Stimulated activated CD4-positive, alpha-beta T cell treated with anti-CD3 and anti-CD28 coated beads, Interleukin-1b, Interleukin-23, amount 100 ng/mL, for 4 hours (primary cell): ENCODE measurements at places on chromosomes 3 and 15.

- DNase-seq: no peak
These were observed 129.8 kb downstream of the SLC25A26 start for GRCh38 chr3:66350601-66351000.

DNA sequence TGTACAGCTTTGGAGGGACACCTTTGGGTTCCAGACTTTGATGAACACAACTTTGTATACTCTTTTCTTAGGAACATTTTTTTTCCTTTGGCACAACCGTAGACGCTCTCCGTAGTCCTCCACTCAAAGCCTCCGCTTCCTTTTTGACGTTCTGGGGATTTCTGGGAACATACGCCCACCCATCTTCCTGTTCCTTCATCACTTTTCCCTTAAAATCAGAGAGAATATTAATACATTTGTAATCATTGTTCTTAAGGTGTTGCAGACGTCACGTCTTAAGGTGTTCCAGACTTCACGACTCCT lies 405 bp upstream of the SPG21 start:
- no peak for DNase-seq

DNA sequence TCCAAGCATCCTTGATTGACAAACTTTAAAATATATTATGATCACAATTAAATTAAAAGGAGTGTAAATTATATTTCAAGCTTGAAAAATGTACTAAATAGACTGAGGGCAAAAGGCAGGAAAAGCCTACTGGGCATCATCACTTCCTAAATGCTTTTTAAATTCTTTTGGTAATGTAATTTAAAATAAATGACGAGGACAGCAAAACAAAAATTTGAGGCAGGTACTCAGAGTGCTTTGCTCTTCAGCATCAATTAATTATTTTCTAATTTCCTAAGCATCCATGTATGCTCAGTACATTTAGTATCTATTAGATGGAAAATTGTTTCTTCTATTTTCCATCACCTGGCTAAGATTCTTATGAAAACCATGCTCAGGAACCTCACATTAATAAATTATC lies 5.2 kb downstream of the CBLB start:
- no peak for DNase-seq

GRCh38 chr15:56532721-56533460 lies 68.0 kb upstream of the MNS1 start:
- no peak for DNase-seq

GRCh38 chr3:194686414-194686815 lies 732 bp downstream of the FAM43A start:
- no peak for DNase-seq

GRCh38 chr3:154280161-154280560 lies 44.1 kb downstream of the DHX36 start:
- no peak for DNase-seq

DNA sequence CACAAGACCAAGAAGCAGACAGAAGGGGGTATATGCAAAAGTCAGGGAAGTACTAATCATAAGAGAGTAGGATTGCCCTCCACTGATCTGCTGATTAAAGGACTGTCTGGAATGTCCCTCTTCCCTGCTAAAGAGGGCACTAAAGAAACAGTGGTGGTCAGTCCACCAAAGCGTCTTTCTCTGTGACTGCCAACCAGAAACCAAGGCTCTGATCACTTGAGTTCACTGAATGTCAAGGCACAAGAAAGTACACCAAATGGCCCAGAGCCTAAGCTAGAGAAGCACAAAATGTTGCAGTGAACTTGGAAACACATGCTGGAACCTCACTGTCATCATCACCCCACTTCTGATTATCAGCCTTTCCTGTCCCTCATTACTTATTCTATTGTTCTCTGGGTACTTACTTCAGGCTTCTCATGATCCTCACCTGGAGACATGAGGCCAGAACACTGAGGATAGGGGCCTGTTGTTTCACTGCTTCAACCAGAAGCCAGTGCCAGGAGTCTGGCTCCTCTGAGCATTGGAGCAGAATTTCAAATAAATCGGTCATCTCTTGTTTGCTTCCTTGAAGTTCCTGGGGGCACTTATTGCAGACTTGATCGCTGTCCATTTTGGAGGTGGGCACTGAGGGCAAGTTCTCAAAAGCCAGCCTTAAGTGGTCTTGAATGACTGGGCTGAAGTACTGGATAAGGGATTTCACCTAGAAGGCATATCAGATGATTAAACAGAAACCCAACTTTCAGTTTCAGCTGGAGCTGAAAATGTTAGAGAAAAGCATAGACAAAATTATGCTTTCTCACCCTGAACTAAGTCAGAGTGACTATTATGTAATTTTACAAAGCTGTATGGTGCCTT lies 58.9 kb downstream of the EIF3J start:
- DNase-seq: no peak

DNA sequence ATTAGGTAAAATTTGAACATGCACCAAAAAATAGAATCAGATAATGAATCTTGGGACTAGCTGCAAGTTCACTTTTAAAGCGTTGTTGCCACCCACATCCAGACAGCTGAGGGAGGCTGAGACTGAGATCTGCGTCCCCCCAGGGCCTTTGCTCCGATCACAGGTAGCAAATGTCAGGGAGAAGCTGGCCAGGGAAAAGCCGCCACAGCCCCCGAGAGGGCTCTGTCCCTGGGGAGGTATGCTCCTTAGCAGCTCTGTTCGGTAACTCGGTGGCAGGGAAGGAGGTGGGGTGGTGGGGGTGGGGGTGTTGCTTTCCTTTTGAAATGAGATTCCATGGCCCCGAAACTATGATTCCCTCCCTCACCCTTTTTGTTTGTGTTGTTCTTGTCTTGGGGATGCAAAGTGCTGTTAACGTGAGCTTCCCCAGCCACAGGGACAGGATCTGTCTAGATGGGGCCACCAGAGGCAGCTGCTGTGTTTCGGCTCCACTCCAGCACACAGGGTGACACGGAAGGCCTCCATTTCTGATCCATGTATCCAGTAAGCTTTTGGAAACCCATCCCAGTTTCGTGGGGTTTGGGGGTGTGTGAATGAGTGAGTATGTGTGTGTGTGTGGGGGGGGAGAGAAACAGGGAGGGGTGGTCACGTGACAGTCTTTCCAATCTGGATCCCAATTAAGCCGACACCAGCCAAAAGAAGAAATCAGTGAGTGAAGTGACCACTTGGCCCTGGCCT lies 1.1 kb upstream of the MINAR1 start:
- DNase-seq: no peak

- peak; percentile 42 for DNase-seq
These were observed 65.6 kb downstream of the SLC6A6 start for GRCh38 chr3:14467814-14468620.

DNA sequence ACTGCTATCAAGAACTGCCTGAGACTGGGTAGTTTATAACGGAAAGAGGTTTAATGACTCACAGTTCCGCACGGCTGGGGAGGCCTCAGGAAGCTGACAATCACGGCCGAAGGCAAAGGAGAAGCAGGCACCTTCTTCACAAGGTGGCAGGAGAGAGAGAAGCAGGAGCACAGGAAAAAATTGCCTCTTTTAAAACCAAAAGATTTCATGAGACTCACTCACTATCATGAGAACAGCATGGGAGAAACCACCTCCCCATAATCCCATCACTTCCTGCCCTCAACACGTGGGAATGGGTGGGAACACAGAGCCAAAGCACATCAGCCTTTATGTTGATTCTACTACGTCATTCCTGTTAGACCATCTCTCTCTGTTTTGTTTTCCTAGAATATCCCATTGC lies 650.9 kb upstream of the SEMA6D start:
- DNase-seq: no peak

DNA sequence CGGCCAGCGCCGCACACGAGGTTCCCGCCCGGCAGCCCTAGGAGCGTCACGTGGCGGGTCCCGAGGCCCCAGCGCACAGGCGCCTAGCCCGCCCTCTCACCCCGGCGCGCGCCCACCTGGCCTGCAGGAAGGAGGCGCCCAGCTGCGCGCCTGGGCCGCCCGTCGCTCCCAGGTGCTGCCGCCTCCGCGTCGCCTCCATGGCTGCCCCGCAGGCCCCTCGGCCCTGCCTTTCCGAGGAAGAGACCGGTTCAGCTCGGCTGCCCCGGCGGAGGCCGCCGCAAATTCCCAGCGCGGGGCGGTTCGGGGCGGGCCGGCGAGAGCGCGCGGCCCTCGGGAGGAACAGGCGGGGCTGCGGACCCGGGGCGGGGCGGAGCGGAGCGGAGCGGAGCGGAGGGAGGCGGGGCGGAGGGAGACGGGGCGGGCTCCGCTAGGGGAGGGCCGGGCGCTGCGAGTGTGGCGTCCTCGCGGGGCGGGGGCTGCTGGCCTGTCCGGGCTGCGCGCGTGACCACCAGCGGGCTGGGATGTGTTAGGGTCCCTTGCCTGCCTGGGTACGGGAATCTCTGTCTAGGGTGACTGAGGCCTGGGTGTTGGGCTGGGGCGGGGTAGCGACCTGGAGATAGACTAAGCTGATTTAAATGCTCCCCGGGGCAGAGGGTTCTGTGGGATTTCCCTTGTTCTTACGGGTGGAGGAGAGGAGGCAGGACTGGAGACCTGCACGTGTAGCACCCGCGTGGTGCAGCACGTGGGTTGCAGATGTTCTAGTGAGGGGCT lies at the start of gene CLN6:
CLN6 (minus strand) TSS at position 343 of the 771 bp plus-strand sequence; CDS start at position 199, 144 bp downstream.
- DNase-seq: peak; percentile 85

- DNase-seq: no peak
These were observed 63.5 kb downstream of the FNDC3B start for GRCh38 chr3:172102883-172103310.

DNA sequence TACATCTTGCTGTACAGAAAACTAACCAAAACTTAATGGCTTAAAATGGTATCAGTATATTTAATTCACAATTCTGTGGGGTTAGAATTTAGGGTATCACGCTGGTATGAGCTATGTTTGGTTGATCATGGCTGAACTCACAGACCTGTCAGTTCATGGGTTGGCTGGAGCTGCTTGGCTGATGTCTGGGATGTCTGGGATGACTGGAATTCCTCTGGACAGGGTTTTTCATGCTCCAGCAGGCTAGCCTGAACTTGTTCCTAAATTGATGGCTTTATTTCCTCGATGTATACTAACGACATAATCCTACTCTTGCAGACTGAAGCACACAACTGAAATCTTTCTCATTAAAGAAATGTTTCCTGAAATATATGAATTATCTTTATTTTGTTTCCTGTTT lies 338.9 kb upstream of the GBE1 start:
- no peak for DNase-seq

DNA sequence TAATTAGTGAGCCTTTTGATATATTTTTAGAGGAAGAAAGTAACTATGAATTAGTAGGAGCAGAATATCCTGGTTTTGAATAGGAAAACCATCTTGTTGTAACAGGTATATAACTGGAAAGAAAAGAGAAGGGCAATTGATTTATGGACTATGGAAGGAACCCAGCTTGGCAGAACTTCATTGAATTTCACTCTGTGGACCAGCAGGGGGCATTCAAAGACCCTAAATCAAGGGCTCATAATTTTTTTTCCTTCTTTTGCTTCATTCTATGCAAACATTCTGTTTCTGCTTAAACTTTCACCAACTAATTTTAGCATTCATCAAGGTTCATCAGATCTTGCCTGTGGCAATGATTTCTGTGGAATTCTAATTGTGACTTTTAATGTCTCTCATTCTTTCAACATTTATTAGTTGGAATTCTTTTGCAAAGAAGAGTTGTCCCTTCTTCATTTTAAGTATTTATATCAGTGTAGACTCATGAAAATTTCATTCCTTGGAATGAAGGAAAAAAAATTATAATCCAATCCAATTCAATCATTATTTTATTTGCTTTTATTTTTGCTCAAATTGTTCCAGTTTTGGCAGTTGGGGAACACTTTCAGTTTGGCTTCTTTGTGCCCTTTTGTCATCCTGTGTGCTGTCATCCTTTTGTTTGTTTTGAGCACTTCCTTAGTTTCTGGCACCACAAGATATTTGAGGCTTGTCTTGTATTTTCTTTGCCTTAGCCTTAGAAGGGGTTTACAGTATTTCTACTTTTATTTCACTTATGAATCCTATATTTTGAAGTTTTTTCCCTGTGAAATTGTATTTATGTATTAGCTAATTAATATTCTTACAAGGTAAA lies 30.4 kb downstream of the NXPE3 start:
- no peak for DNase-seq

DNA sequence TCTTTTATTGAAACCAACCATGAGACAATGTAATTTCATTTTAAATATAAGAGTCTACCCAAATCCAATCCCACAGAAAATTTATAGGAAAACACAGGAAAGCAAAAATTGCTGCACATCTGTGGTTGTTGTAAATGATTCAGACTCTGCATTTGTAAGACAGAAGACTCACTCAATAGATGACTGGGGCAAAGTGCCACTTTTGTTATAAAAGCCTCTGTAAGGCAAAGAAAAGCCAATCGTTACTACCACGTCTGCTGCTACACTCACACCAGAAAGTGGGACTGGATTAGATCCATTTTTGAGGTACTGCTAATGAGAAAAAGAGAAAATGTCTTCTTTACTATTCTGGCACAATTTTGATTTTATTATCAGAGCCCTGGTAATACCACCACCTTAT lies 74.9 kb downstream of the SEMA6D start:
- no peak for DNase-seq

GRCh38 chr15:72358650-72359171 lies 17.1 kb downstream of the HEXA start:
- no peak for DNase-seq

DNA sequence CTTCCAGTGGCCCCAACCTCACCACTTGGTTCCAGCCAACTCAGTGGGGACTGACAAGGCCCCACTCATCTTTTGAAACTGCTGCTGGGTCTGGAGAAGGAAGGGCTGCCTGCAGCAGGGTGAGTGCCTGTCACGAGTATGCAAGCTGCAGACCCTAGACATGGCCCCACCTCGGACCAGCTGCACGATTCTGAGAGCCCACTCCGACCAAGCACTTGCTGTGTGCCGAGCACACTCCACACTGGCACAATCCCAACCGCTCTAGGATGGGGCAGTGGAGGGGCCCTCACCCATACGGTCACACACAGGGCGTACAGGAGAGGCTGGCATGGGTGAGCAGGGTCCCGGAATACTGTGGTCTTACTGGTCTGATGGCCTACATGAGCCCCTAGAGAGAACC lies 8.0 kb upstream of the PLXND1 start:
- DNase-seq: no peak

DNA sequence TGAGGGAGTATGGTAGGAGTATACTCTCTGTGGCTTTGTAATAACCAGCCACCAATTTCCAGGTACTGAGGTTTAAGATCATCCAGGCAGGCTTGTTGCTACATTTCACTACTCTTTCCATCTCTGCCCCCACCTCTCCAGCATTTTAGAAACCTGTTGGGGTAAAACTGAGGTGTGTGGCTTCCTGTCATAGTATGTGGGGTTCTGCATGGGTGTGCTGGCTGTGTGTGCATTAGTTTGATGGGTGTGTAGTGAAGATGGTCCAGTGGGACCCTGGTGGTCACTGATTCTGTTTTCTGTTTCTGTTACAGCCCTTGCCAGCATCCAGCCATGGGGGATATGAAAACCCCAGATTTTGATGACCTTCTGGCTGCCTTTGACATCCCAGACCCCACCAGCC lies 34.0 kb downstream of the ZNF592 start:
- no peak for DNase-seq

DNA sequence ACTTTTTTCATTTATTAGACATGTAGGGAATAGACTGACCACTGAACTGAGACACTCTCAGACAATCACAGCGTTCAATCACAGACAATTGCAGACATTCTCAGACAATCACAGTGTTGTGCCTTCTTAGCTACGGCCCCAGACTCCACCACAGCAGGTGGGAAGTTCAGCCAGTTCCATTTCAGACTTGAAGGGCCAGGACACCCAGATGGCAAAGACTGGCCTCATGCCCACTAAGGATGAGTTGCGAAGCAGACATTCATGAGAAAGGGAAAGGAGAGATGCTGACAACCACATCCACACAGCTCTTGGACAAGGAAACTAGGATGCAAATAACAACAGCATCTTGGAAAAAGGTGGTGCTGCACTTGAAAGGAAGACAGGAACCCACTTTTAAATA lies 21.9 kb upstream of the ALDH1L1 start:
- no peak for DNase-seq
